ENCODE measurements at places on chromosomes 6 and 20. TPM values are rescaled to one million over a fixed set of nuclear protein-coding genes. Genes with fewer than 3 reads are reported as not detected.

The TPD52L1 gene
- total RNA-seq: 266 TPM

GRCh38 chr6:26457264-26457805 is 420 bp upstream of the BTN2A1 start:
- no peaks in the 10 kb centered on the region for H3K27me3 ChIP-seq
- DNase-seq: no peak
- H3K4me1 ChIP-seq: peaks cover 6% of the 10 kb centered on the region
- no peaks in the 10 kb centered on the region for H3K36me3 ChIP-seq
- H3K4me3 ChIP-seq: peak overlapping the region; percentile 94

- peaks cover 14% of the 10 kb centered on the region for H3K4me1 ChIP-seq
- no peak for DNase-seq
- no peaks in the 10 kb centered on the region for H3K27me3 ChIP-seq
- H3K4me3 ChIP-seq: peak overlapping the region; percentile 51
- peak overlapping the region; percentile 79 for H3K27ac ChIP-seq
These were observed 122.0 kb downstream of the TCP11 start for GRCh38 chr6:35019171-35019570.

- no peak for DNase-seq
- H3K36me3 ChIP-seq: no peaks in the 10 kb centered on the region
- H3K27me3 ChIP-seq: no peaks in the 10 kb centered on the region
- H3K27ac ChIP-seq: no peak overlapping the region
These were observed 68.7 kb downstream of the ATRN start for GRCh38 chr20:3539311-3540107.
